ENCODE measurements at places on chromosomes 13 and 19.

DNA sequence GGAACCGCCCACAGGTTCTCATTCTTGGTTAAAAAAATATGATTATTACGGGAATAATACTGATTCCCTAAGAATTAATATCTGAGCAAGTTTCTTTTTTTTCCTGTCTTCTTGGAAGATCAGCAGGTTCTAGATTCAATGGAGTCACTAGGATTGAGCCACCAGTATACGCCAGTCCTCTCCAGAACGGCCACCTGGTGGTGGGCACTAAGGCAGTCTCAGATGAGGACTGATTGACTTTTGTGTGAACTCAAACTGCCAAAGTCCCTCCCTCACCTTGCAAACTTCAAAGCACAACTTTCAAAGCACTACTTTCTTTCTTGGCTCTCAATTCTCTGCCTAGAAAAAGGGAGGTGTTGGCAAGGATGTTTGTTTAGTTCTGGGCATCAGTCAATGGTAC is 33.3 kb upstream of the ALOX5AP start:
- DNase-seq: no peak

DNA sequence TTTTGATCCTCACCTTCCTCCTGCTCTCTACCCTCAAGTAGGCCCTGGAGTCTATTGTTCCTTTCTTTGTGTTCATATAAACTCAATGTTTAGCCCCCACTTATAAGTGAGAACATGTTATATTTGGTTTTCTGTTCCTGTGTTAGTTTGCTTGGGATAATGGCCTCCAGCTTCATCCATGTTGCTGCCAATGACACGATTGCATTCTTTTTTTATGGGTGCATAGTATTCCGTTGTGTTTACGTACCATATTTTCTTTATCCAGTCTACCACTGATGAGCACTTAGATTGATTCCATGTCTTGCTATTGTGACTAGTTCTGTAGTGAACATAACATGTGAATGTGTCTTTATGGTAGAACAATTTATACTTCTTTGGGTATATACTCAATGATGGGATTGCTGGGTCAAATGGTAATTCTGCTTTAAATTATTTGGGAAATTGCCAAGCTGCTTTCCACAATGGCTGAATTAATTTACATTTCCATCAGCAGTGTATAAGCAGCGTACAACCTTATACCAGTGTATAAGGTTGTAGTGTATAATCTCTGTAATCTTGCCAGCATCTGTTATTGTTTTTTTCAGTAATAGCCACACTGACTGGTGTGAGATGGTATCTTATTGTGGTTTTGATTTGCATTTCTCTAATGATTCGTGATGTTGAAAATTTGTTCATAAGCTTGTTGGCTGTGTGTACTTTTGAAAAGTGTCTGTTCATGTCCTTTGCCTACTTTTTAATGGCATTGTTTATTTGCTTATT is 288.9 kb downstream of the KCNRG start:
- DNase-seq: no peak

DNA sequence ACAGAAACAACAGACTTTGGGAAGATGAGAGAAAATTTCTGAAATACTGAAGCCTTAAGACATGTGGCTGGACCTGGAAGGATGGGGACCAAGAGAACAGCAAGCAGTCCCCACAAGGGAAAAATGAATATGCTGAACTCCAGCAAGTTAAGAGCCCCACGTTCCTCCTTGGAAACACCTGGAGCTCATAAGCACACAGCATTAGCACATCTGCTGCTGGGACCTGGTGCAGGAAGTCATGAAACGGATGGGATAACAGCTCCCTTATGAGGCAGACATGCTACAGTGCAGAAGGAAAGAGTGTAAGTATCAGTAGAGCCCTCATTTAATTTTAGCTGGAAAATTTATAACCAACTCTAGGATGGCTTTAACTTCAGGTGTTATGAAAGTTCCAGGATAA is 67.3 kb downstream of the SLC15A1 start:
- DNase-seq: no peak

GRCh38 chr19:57099199-57099661 is 20.6 kb upstream of the USP29 start:
- peak; percentile 35 for DNase-seq

DNA sequence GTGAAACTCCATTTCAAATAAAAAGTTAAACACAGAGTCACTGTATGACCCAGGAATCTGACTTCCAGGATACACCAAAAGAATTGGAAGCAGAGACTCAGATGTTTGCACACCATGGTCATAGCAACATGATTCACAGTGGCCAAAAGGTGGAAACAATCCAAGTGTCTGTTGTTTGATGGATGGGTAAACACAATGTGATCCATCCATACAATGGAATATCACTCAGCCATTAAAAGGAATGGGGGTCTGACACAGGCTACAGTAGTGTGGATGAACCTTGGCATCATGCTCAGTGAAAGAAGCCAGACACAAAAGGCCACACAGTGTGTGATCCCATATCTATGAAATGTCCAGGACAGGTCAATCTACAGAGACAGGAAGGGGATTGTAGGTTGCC is 174.3 kb downstream of the PTPRS start:
- DNase-seq: no peak

GRCh38 chr13:73800011-73800410 is 334.2 kb downstream of the KLF12 start:
- no peak for DNase-seq

- no peak for DNase-seq
Observed at GRCh38 chr19:46216612-46217011, 12.9 kb upstream of the IGFL1 start.

DNA sequence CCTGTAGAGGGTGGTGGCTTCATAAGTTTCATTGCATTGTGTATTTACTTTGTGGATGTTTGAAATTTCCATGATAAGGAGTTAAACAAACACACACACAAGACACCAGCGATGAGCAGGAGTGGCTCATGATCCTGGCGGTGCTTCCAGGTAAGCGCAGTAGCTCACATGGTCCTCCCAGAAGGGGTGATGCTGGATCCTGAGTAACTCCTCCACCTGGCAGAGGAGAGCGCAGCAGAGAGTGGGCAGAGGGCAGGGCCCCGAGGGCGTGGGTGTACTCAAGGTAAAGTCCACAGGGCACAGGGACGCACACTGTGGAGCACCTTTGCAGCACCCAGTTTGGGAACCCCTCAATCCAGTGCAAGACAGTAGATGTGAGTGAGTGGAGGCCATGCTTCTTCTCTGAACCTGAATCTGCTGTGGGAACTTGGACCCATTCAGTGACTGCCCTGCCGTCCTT is 54.0 kb downstream of the RFX2 start:
- DNase-seq: no peak

DNA sequence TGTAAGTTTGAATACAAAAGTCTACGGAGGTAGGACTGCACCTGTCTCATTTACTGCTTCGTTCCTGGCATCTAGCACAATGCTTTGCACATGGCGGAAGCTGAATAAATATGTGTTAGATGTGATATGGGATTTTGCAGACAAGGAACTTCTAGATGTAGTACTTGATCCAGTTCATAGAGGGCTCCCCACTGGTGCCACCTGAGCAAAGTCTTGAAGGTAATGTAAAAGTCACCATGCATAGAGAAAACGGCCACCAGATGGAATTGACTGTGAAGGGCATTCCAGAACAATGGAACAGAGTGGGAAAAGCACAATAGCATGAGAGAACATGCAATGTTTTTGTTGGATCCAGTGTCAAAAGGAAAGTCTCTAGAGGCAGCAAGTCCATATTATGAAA is 209.3 kb downstream of the HS6ST3 start:
- DNase-seq: no peak

DNA sequence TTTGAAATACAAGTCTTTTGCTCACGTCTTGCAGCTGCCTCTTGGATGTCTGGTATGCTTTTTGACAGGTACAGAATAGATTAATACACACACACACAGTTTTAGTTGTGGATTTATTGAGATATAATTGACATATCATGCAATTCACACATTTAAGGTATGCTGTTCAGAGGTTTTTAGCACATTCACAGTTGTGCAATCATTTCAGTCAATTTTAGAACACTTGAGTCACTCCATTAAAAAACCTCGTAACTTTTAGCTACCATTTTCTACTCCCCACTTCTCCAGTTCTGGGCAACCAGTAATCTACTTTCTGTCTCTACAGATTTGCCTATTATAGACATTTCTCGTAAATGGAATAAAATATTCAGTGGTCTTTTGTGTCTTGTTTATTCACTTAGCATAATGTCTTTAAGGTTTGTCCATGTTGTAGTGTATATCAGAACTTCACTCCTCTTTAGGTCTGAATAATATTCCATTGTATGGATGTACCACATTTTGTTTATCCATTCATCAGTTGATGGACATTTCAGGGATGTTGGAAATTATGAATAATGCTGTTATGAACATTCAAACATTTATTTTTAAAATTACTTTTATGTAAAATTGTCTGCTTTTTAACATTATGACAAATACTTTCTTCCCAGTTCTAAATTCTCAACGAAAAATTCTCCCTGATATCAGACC is 2.5 kb upstream of the ZMYM2 start:
- DNase-seq: no peak

GRCh38 chr13:108834193-108834592 is 204.8 kb downstream of the MYO16 start:
- no peak for DNase-seq

GRCh38 chr19:12796146-12797071 is 5.1 kb downstream of the JUNB start:
- peak; percentile 75 for DNase-seq

GRCh38 chr19:12847159-12848139 is 9.1 kb downstream of the MAST1 start:
- DNase-seq: peak; percentile 78

DNA sequence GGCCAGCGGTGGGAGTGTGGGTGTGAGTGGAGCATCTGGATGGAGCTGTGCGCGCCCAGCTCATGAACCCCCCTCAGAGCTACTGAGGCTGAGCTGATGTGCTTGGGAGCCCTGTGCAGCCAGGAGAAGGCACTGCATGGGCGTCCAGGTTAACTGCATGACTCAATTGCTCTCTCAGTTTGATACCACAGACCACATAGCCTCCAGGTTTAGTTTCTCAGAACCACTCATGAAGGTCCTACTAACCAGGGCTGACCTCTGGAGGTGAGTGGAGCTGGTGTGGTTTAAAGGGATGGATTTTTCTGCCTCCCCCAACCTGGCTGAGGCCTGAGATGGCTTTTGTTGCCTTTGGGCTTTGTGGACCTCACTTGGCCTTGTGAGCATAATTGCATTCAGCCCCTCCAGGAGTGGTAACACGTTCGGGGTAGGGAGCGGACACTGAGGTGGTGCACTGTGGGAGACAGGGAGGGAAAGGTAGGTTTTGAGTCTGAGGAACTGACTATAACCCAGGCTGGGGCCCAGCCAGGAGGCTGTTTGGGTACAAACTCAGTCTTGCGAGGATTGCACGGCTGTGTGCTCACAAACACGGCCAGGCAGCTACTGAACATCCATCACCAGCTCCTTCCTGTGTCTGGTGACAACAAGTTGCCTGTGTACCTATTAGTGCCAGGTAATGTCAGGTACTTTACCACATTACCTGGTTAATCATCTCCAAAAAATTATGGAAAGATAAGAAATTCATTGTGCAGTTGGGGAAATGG is 97.5 kb downstream of the RGCC start:
- DNase-seq: no peak

DNA sequence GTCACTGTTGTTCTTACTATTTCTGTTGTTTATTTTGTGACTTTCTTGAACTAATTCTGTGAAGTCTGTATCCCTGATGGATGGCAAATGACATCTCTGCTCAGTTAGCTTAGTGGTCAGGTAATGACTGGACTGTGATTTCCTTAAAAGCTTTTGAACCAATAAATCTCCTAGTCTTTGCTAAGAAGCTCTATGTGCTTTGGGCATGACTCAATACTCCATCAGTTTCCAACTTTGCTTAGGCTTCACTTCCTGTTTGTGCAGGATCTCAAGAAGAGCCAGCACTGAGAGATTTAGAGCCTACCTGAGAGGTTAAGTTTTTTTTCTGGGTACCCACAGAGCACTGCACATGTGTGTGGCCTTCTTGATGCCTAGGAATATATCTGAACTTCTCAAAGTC is 329.7 kb upstream of the HTR2A start:
- DNase-seq: no peak

GRCh38 chr19:35729763-35730162 is 12.0 kb downstream of the KMT2B start:
- no peak for DNase-seq

DNA sequence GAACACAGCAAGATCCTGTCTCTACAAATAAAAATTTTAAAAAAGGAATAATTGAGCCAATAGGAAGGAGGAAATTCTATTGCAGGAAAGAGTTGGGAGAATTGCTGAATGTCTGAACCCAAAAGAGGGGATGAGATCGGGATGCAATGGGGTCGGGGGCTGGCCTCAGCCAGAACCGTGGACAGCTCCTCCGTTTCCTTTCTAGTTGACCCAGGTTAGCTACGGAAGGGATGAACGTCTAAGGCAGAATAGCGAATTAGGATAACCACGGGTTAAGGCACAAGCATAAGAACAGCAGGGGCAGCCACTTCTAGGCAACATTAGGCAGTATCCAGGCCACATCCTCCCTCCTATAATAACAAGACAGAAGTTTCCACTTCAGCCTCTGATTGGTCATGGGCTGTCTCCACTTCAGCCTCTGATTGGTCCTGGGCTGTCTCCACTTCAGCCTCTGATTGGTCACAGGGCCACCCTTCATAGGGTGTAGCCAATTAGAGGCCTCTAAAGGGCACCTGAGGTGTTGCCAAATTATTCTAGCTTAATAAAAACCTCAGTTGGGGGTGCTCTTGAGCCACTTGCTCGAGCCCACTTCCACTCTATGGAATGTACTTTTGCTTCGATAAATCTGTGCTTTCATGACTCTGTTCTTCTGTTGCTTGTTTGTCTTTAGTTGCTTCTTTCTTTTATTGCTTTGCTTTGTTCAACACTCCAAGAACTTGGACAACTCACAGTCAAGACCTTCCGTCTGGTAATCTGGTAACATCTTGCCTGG is 24.9 kb upstream of the TPM4 start:
- peak; percentile 28 for DNase-seq

DNA sequence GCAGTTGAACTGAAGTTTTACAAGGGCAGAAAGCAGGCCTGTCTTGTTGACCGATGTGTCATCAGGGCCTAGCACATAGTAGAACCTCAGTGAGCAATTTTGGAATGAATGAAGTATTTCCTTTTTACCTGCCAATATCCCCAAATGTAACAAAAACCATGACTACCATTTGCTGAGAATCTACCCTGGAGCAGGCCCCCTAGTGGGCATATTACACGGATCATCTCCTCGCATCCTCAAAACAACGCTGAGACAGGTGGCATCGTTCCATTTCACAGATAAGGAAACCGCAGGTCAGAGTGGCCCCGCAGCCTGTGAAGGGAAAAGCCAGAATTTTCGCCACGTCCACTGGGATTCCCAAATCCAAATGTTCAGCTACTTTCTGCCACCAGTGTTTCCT is 77.9 kb downstream of the CACNA1A start:
- DNase-seq: no peak

- no peak for DNase-seq
Observed at GRCh38 chr13:100517728-100518127, 70.9 kb downstream of the GGACT start.

Measured in activated CD4-positive, alpha-beta T cell treated with anti-CD3 and anti-CD28 coated beads for 4 hours (primary cell).